ENCODE measurements at places on chromosomes 5 and 9. TPM values are rescaled to one million over a fixed set of nuclear protein-coding genes. Genes with fewer than 3 reads are reported as not detected.

SLCO4C1 gene
- total RNA-seq: not detected

EFCAB9 gene
- total RNA-seq: not detected

TRUB2 gene
- 50.6 TPM for total RNA-seq

LCN15 gene
- total RNA-seq: not detected

PLK2 gene
- 95.9 TPM for total RNA-seq

INSL4 gene
- total RNA-seq: 15.8 TPM

SPRY4 gene
- 5.6 TPM for total RNA-seq

SPAG8 gene
- total RNA-seq: 0.27 TPM

ELOVL7 gene
- 9.5 TPM for total RNA-seq

PLAC8L1 gene
- not detected for total RNA-seq

KCNN2 gene
- not detected for total RNA-seq

HAPLN1 gene
- not detected for total RNA-seq

TEX48 gene
- total RNA-seq: not detected

C9orf50 gene
- total RNA-seq: not detected

RLN2 gene
- not detected for total RNA-seq

CYLC2 gene
- total RNA-seq: not detected

PAEP gene
- total RNA-seq: 0.27 TPM

TMEM174 gene
- not detected for total RNA-seq

ABCA1 gene
- 5.0 TPM for total RNA-seq

PCDHGA12 gene
- total RNA-seq: not detected

ANKRD34B gene
- total RNA-seq: 0.07 TPM

CDH12 gene
- total RNA-seq: not detected

ZNF618 gene
- total RNA-seq: 11.3 TPM

CDC25C gene
- total RNA-seq: 13.0 TPM

ZFP2 gene
- 0.07 TPM for total RNA-seq

FBP2 gene
- total RNA-seq: not detected

BASP1 gene
- 320 TPM for total RNA-seq

MYOZ3 gene
- total RNA-seq: 0.05 TPM

GLDC gene
- 17.4 TPM for total RNA-seq

GDA gene
- 1.3 TPM for total RNA-seq

TMEM171 gene
- 4.8 TPM for total RNA-seq

FCN2 gene
- not detected for total RNA-seq

GARIN3 gene
- not detected for total RNA-seq

CCNO gene
- total RNA-seq: 8.9 TPM

GPX8 gene
- total RNA-seq: 38.5 TPM

SYNPO gene
- total RNA-seq: 25.3 TPM
